CD4-positive, alpha-beta T cell treated with Interferon gamma for 1 hour (primary cell): ENCODE measurements at places on chromosomes 12 and 14.
A peak's percentile ranks its signal among the peaks of the same experiment; 100 is the strongest.

- no peak for DNase-seq
Observed at GRCh38 chr14:67859169-67859749, 39.7 kb downstream of the RAD51B start.

DNA sequence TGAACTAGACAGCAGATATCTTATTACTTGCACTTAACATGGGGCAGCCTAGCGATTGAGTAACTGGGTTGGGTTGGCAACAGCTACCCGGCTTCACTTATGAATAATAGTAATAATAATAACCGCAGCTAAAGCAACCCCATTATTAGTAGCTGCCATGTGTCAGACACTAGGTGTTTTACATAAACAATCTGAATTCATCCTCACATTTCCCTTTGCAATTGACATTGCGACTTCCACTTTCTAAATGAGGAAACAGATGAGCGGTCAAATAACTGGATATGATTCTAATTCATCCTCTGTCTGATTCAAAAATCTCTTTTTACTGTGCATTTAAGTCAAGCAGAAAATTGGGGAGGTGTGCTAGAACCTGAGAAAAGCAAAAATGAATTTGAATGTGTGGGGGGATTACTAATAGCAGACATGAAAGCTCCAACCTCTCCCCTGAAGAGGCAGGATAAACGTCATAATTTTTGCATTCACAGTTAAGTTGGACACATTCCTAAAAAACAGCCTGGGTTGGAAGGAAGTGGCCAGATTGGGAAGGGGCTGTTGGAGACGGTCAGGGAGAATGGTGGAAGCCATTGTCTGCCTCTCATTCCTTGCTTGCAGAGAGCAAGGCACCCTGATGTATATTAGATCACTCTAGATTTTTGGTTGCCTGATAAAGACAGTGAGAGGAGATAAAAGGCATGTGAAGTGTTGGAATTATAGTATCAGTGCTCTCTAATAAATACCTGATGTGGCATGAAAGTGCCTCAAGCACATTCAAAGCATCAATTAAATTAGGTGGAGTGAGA, 13.1 kb downstream of the EMP1 start:
- DNase-seq, result no peak

- DNase-seq, result no peak
Observed at GRCh38 chr14:55976219-55976618, 142.0 kb upstream of the PELI2 start.

GRCh38 chr12:132484891-132485441, 5.0 kb upstream of the FBRSL1 start:
- DNase-seq, result no peak

- no peak for DNase-seq
Observed at GRCh38 chr14:76672123-76672522, 89.1 kb upstream of the VASH1 start.

DNA sequence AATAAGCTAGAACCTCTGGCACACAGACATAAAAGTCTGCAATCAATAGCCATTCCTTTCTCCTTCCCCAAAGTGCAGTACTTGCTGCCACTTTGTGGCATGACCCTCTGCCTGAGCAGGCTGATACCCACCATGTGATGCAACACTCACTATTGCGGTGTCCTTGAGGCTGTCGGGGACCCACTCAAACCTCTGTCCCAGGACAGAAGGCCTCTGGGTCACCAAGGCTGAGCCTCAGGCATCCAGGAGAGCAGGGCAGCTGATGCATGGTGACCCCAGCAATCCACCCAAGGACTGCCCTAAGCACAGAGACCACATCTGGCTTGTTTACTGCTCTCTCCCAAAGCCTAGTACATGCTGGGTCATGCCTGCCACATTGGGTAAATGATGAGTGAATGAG, 114.2 kb downstream of the DPF3 start:
- no peak for DNase-seq

- no peak for DNase-seq
Observed at GRCh38 chr14:105244334-105244733, 4.0 kb upstream of the BTBD6 start.

- DNase-seq, result no peak
Observed at GRCh38 chr12:128974881-128975280, 121.6 kb downstream of the GLT1D1 start.

DNA sequence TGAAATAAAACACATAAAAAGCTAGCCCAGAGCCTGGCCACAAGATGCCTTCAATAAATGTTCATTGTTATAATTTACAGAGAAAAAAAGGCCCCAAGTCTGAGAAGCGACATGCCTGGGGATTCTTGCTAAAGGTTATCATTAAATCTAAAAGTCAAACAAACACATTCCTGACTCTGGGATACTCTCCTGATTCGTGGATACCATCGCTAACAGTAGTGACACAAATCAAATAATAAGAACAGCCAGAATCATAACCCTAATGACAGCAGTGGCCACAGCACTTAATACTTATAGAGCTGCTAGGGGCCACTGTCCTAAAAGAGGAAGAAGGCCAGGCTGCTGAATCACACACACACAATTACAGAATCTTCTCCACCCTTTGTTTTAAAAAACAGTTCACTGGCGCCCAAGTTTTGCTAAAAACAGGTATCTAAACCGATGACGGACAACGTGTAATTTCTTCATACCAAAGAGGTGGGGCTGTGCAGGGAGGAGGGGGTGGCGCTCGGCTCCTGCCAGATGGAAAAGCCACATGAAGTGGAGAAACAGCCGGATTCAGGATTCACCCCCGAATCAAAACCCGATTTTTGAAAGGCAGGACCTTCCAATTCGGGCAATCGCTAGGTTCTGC, 1.2 kb downstream of the CLIP1 start:
- peak; percentile 18 for DNase-seq

DNA sequence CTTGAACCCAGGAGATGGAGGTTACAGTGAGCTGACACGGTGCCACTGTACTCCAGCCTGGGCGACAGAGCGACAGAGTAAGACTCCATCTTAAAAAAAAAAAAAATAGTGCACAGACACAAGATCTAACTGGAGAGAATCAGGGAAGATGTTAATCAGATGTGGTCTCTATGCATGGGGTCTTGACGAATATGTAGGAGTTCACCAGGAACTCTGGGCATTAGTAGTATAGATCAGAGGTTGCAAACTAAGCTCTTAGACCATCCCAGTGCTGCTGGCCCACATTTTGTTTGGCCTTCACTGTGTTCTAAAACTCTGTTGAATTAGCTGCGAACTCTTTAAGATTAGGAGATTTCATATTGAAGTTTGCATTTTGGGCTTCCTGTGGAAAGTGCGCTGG, 31.6 kb downstream of the SNRNP35 start:
- DNase-seq, result no peak

DNA sequence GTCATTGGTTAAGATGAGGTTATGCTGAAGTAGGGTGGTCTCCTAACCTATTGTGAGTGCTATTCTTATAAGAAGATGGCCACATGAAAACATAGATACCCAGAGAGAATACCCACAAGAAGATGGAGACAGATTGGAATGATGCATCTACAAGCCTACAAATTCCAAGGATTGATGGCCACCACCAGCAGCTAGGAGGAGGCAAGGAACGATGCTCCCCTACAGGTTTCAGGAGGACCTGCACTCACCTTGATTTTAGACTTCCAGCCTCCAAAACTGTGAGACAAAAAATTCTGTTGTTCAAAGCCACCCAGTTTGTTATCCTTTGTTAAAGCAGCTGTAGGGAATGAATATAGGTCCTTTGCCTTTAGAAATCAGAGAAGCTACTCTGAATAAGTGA, 227.4 kb downstream of the NEDD1 start:
- no peak for DNase-seq

- no peak for DNase-seq
Observed at GRCh38 chr12:112713471-112713870, 78.1 kb upstream of the RPH3A start.

DNA sequence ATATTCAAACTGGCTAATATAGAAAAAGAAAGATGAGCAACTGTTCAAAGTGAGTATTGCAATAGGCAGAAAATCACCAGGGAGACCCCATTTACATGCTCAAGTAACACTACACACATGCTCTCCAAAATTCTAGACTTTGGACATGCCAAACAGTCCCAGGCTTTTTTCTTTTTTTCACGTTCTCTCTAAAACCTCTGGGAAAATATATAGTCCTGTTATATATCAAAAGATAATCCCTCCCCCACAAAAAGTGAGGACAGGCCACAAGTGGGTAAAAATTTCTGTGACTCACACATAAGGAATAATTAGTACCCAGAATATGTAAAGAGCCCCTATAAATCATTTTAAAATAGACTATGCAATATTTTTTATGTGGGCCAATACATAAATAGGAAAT, 55.2 kb downstream of the EFCAB11 start:
- no peak for DNase-seq

DNA sequence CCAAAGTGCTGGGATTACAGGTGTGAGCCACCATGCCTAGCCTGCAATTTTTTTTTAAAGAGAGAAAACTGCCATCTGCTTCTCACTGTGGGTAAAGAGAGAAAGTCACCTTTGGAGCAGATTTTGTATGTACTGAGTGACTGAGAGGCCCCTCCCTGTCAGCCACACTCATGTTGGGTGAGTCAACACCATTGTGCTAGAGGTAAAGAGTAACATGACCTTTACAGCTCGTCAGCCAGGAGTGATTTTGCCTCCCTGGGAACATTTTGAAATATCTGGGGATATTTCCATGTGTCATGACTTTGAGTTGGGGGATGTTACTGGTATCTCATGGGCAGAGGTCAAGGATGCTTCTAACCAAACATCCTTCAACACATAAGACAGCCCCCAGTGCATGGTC, 115.2 kb downstream of the KSR2 start:
- no peak for DNase-seq

GRCh38 chr14:35222872-35223466, 69.2 kb upstream of the PSMA6 start:
- DNase-seq, result no peak

DNA sequence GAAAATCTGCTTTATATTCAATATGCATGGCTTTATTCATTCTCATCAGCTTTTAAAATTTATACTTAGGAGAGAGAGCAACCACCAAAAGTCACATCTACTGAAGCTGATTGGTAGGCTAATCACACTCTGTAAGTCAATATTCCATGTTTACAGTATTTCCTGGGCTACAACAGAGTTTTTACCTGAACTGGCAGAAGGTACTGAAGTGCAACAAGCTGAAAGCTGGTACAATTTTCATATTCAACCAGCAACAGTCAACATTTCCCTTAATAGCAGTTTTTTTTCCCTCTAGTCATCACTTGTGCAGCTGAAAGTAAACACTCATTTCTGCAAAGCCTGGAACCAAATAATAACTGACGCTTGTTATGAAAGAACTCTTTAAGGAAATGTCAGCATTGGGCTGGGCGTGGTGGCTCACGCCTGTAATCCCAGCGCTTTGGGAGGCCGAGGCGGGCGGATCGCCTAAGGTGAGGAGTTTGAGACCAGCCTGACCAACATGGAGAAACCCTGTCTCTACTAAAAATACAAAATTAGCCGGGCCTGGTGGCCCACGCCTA, 12.9 kb downstream of the BRAP start:
- DNase-seq, result no peak

- peak; percentile 62 for DNase-seq
Observed at GRCh38 chr12:6899837-6900519, 4.6 kb upstream of the LRRC23 start.

- no peak for DNase-seq
Observed at GRCh38 chr12:10753059-10753458, 29.9 kb upstream of the YBX3 start.

DNA sequence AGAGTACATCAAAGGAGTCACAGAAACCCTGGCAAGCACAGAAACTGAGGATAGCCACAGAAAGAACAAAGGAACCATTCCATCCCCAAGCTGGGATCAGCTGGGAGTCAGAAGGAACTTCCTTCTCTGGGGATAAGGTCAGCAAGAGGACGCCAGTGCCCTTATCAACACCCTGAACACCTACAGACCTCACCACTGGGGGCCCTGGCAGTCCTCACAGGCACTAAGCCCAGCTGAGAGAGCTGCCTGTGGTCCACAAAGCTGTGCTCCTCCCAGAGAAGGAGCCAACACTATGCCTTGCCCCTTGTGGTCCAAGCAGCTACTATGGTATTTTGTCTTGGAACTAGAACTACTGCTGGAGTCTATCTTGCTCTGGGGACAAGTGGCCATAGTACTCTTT, 171.1 kb upstream of the CCDC196 start:
- no peak for DNase-seq

GRCh38 chr12:13066459-13066858, 22.3 kb downstream of the FAM234B start:
- DNase-seq, result peak; percentile 5

- DNase-seq, result no peak
Observed at GRCh38 chr14:42563313-42563712, 956.6 kb downstream of the LRFN5 start.

- DNase-seq, result peak; percentile 87
Observed at GRCh38 chr12:55929306-55929791, 1.6 kb upstream of the DGKA start.

DNA sequence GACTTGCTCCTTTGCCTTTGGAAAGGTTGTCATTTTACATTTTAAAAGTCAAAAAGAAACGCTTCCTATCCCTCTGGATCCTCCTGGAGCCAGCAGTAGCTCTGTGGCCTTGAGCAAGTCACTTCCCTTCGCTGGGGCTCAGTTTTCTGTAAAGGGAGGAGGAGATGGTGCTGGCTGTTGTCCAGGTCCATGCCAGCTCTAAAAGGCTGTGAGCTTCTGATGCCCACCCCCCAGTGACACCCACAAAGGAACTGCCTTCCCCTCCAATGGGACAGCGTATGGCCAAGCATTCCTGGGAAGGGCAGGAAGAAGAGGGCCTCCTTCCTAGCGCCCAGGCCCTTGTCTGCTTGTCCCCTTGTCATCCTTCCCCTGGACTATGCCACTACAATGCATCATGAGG, 81.5 kb downstream of the NTF3 start:
- no peak for DNase-seq

DNA sequence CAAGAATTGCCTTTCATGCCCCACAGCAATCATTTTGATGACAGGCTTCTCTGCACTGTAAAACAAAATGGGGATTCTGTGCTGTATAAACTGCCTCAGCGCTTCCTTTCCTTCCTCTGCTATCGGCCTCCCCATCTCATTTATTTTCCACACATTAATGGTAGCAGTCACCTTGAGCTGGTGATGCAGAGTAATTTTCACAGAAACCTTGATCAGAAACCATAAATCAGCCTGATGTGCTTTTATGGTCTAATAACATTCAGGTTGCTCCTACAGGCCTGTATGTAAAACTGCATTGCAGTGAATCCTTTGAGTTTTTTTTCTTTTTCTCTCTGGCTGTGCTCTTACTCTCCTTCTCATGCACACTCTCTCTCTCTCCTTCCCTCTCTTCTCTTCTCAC, 578.4 kb upstream of the STXBP6 start:
- DNase-seq, result no peak

DNA sequence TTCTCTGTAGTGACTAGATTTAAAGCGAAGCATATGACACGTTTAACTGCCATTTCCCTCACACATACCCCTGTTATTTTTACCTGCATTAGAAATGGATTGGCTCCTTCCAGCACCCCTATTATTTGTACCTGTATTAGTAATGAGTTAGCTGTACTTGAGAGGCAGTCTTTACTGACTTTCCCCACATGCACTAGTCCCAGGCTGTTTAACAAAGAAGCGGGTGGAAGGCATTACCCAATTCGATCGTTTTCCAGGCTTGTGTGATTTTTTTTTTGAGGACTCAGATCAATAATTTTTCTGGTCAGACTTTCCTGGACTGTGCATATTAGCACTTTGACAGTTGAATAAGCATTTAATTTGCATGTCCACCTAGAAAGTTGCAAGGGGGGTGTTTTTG, 46.4 kb downstream of the RAD52 start:
- DNase-seq, result no peak
